ENCODE measurements at places on chromosomes 12 and 14.
A peak's percentile ranks its signal among the peaks of the same experiment; 100 is the strongest.

- H3K27ac ChIP-seq = no peak overlapping the region
- DNase-seq = peak; percentile 59
- H3K4me1 ChIP-seq = peaks cover 4% of the 10 kb centered on the region
- H3K4me3 ChIP-seq = no peak overlapping the region
- H3K36me3 ChIP-seq = no peaks in the 10 kb centered on the region
Observed at GRCh38 chr12:14664434-14665023, 31.9 kb downstream of the GUCY2C start.

DNA sequence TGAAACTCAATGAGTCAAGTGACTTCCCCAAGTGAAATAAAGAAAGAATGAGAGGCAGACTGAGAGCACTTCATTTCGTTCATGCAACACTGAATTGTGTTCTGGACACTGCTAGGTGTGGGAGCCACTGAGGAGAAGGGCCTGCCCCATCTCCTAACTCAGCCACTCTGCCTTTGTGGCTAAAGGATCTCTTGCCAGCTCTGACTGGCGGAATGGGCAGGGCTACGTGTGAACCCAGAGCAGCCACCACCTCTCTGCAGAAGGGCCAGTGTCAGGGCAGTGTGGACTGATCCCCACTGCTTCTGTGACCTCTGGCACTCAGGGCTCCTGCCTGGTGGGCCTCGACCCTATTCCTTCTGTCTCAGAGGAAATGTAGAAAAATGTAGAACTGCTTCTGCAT, 46.5 kb upstream of the GZMB start:
- no peaks in the 10 kb centered on the region for H3K4me1 ChIP-seq
- no peak overlapping the region for H3K27ac ChIP-seq
- no peak overlapping the region for H3K4me3 ChIP-seq
- no peaks in the 10 kb centered on the region for H3K27me3 ChIP-seq
- no peaks in the 10 kb centered on the region for H3K36me3 ChIP-seq

GRCh38 chr12:100221523-100221922, 20.9 kb downstream of the ACTR6 start:
- no peaks in the 10 kb centered on the region for H3K27me3 ChIP-seq
- H3K4me3 ChIP-seq = no peak overlapping the region
- DNase-seq = no peak
- no peak overlapping the region for H3K27ac ChIP-seq
- no peaks in the 10 kb centered on the region for H3K4me1 ChIP-seq
- peaks cover 8% of the 10 kb centered on the region for H3K36me3 ChIP-seq

DNA sequence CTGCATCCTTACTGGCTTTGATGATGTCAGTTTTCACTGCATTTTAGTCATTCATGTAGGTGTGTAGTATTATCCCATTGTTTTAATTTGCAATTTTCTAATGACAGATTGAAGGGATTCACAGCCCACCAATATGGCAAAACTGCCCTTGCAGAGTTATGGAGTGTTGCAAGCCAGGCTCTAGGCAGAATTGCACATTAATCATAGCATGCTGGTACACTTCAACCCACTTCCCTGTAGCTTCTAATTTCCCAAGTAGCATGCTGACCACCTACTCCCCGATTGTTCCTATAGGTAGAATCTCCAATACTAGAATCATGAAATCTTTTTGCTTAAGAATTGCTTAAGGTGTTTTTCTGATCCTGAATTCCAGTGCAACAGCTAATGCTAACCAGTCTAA, 5.2 kb upstream of the RNASE6 start:
- no peaks in the 10 kb centered on the region for H3K36me3 ChIP-seq
- H3K27me3 ChIP-seq = no peaks in the 10 kb centered on the region
- H3K4me1 ChIP-seq = no peaks in the 10 kb centered on the region
- DNase-seq = no peak
- H3K27ac ChIP-seq = no peak overlapping the region

DNA sequence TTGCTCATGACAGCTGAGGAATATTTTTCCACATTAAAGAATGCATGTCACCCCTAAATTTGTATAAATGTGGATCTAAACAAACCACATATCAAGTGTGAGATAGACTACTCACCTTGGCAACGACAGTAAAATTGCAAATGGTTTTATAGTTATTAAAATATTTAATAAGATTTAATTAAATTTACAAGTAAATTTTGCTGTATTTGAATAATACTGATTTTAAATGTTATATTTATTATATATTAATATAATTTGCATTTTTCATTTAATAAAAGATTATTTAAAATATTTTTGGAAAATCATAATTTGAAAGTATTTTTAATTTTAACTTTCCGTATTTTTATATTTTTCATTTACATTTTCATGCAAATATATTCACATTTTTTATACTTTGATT, 53.4 kb downstream of the SERPINA3 start:
- H3K27me3 ChIP-seq = no peaks in the 10 kb centered on the region
- H3K4me1 ChIP-seq = no peaks in the 10 kb centered on the region
- DNase-seq = no peak
- H3K27ac ChIP-seq = no peak overlapping the region
- no peak overlapping the region for H3K4me3 ChIP-seq

DNA sequence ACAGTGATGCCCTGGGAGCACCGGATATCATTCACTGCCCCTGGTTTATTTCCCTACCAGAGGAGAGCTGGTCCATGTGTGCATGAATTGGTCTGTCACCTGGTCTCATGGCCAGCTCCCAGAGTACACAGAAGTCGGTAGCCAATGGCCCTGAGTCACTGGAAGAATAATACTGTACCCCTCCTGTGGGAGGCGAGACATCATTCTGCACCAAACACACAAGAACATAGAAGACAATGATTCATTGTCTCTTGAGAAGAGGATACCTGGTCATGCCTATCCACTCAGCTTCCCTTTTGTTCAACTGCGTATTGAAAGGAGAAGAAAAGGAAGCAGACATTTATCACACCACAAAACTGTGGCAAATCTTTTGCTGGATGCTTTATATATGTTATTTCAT, 216.2 kb downstream of the DPF3 start:
- H3K27me3 ChIP-seq = no peaks in the 10 kb centered on the region
- H3K27ac ChIP-seq = no peak overlapping the region
- H3K36me3 ChIP-seq = peaks cover 5% of the 10 kb centered on the region
- H3K4me3 ChIP-seq = no peak overlapping the region
- no peak for DNase-seq
- H3K4me1 ChIP-seq = no peaks in the 10 kb centered on the region

GRCh38 chr12:29200586-29200985, 51.5 kb downstream of the FAR2 start:
- H3K4me3 ChIP-seq = no peak overlapping the region
- no peak overlapping the region for H3K27ac ChIP-seq
- no peaks in the 10 kb centered on the region for H3K36me3 ChIP-seq

DNA sequence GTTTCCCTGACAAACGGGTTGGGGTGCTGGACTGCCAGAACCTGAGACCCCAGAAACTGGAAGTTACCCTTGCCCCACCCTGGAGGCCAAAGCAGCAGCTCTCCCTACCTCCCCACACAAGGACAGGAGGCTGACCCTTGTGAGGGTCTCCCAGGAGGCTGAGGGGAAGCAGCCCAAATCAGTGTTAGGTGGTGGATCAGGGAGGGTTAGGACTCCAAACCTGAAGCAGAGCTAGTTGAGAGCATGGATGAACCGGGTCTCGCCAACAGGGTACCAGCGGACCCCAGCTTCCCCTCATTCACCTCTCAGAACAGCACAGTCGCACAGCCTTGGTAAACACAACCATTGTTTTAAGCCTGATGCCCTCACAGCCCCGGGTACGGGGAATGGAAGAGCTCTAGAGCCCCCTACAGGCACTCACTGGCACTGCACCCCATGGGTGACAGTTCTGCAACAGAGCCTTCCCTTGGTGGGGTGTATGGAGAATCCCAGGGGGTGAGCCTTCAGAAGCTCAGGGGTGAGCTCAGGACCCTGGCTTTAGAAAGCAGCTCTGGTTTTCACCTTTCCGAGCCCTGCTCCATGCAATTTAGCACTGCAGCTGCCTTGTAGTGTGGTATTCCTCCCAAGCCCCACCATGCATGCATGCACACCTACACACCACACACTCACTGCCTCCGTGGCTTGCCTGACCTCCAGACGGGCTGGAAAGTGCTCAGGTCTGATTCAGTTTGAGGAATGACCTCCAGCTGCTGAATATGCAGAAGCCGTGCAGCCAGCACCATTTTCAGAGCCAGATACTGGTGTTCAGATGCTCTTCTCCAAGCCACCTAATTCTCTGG, 11.2 kb downstream of the ESRRB start:
- H3K27me3 ChIP-seq = peaks cover 7% of the 10 kb centered on the region
- peak; percentile 59 for DNase-seq
- H3K27ac ChIP-seq = no peak overlapping the region
- no peaks in the 10 kb centered on the region for H3K36me3 ChIP-seq

- H3K4me1 ChIP-seq = no peaks in the 10 kb centered on the region
- H3K27me3 ChIP-seq = no peaks in the 10 kb centered on the region
- no peak overlapping the region for H3K4me3 ChIP-seq
- no peak for DNase-seq
- peaks cover 4% of the 10 kb centered on the region for H3K36me3 ChIP-seq
- H3K27ac ChIP-seq = no peak overlapping the region
Observed at GRCh38 chr14:35689000-35689460, 120.1 kb downstream of the RALGAPA1 start.

- H3K27me3 ChIP-seq = peaks cover 2% of the 10 kb centered on the region
- H3K36me3 ChIP-seq = no peaks in the 10 kb centered on the region
- H3K27ac ChIP-seq = no peak overlapping the region
- peaks cover 14% of the 10 kb centered on the region for H3K4me1 ChIP-seq
- DNase-seq = no peak
- no peak overlapping the region for H3K4me3 ChIP-seq
Observed at GRCh38 chr12:116689521-116689920, 48.3 kb downstream of the SPRING1 start.

GRCh38 chr12:76874491-76875190, 4.2 kb downstream of the CSRP2 start:
- peaks cover 14% of the 10 kb centered on the region for H3K27me3 ChIP-seq
- H3K27ac ChIP-seq = no peak overlapping the region
- no peaks in the 10 kb centered on the region for H3K36me3 ChIP-seq
- DNase-seq = no peak
- H3K4me1 ChIP-seq = peaks cover 2% of the 10 kb centered on the region

DNA sequence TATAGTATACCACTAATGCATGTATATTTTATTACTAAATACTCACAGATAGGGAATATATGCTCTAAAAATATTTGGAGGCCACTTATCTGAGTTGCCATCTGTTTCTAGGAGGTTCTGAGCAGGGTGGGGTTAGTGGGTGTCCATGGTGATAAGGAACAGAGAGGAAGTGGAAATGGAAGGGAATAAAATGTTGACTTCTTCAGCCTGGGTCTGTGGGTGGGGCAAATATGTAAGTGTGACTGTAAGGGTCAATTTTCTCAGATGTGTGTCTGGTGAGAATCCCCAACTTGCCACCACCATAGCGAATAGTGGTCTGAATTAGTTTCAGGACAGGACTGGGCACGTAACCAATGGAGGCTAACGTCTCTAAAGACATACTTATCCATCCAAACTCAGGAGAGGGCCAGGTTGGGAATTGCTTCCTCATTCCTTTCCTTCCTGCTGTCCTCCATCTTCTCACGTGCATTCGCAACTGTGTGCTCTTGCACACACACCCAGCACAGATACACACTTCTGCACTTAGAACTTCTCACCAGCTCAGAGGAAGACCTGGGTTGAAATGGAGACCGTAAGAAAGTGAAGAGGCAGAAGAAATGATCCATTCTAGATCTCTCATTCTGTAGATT, 54.2 kb upstream of the GZMB start:
- no peaks in the 10 kb centered on the region for H3K4me1 ChIP-seq
- H3K27ac ChIP-seq = no peak overlapping the region
- DNase-seq = no peak

DNA sequence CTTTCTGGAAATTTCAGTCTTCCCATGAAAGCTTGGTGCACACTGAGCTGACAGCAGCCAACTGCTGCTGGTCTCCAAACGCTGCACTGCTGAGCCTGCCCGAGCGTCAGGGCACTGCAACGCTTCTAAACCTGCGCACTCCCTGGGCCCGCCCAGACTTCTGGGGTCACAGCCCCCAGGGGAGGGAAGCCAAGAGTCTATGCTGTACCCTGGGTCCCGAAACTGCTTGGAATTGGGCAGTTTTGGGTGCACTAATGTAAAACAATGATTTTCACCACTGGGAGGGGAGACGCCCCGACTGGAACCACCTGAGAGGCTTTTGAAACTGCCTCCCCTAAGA, 32.0 kb downstream of the CCDC92 start:
- H3K36me3 ChIP-seq = peaks cover 9% of the 10 kb centered on the region
- H3K27me3 ChIP-seq = no peaks in the 10 kb centered on the region
- H3K4me3 ChIP-seq = no peak overlapping the region
- H3K27ac ChIP-seq = no peak overlapping the region
- no peak for DNase-seq
- H3K4me1 ChIP-seq = no peaks in the 10 kb centered on the region

DNA sequence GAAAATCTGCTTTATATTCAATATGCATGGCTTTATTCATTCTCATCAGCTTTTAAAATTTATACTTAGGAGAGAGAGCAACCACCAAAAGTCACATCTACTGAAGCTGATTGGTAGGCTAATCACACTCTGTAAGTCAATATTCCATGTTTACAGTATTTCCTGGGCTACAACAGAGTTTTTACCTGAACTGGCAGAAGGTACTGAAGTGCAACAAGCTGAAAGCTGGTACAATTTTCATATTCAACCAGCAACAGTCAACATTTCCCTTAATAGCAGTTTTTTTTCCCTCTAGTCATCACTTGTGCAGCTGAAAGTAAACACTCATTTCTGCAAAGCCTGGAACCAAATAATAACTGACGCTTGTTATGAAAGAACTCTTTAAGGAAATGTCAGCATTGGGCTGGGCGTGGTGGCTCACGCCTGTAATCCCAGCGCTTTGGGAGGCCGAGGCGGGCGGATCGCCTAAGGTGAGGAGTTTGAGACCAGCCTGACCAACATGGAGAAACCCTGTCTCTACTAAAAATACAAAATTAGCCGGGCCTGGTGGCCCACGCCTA, 12.9 kb downstream of the BRAP start:
- no peak overlapping the region for H3K27ac ChIP-seq
- no peak for DNase-seq
- peaks cover 19% of the 10 kb centered on the region for H3K36me3 ChIP-seq
- no peaks in the 10 kb centered on the region for H3K4me1 ChIP-seq
- no peaks in the 10 kb centered on the region for H3K27me3 ChIP-seq
- H3K4me3 ChIP-seq = no peak overlapping the region

- no peak overlapping the region for H3K27ac ChIP-seq
- DNase-seq = peak; percentile 51
- no peak overlapping the region for H3K4me3 ChIP-seq
- H3K27me3 ChIP-seq = no peaks in the 10 kb centered on the region
Observed at GRCh38 chr12:106149096-106149784, 10.5 kb upstream of the NUAK1 start.

GRCh38 chr12:47852096-47852571, 32.4 kb upstream of the HDAC7 start:
- H3K4me1 ChIP-seq = no peaks in the 10 kb centered on the region
- no peak overlapping the region for H3K27ac ChIP-seq
- H3K27me3 ChIP-seq = no peaks in the 10 kb centered on the region
- peaks cover 25% of the 10 kb centered on the region for H3K36me3 ChIP-seq
